ENCODE measurements at places on chromosomes 7 and 10.

GRCh38 chr10:4865945-4866661 is 40.1 kb downstream of the AKR1E2 start:
- DNase-seq: no peak

DNA sequence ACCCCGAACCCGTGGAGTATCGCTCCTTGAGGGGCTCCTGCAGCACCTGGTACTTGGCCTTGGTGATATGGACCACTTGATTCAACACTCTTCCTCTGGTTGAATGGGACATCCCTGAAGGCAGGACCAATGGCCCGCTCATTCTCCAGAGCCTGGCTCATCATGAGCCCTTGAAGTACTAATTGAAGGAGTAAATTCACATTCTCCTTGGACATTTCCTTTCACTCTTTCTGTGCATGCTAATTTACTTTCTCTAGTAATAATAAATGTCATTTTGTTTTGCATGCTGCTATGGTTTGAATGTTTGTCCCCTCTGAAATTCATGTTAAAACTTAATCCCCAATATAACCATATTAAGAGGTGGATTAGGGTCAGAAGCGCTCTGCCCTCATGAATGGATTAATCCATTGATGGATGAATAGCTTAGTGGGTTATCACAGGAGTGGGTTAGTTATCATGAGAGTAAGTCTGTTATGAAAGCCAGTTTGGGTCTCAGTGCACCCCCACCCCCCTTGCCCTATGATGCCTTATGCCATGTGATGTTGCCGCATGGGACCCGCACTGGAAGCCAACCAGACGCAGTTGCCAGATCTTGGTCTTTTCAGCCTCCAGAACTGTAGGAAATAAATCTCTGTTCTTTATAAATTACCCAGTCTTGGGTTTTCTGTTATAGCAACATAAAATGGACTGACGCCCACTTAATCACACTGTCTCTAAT is 23.8 kb downstream of the FGFBP3 start:
- no peak for DNase-seq

- no peak for DNase-seq
These were observed 174.4 kb downstream of the ST7 start for GRCh38 chr7:117127585-117128168.

DNA sequence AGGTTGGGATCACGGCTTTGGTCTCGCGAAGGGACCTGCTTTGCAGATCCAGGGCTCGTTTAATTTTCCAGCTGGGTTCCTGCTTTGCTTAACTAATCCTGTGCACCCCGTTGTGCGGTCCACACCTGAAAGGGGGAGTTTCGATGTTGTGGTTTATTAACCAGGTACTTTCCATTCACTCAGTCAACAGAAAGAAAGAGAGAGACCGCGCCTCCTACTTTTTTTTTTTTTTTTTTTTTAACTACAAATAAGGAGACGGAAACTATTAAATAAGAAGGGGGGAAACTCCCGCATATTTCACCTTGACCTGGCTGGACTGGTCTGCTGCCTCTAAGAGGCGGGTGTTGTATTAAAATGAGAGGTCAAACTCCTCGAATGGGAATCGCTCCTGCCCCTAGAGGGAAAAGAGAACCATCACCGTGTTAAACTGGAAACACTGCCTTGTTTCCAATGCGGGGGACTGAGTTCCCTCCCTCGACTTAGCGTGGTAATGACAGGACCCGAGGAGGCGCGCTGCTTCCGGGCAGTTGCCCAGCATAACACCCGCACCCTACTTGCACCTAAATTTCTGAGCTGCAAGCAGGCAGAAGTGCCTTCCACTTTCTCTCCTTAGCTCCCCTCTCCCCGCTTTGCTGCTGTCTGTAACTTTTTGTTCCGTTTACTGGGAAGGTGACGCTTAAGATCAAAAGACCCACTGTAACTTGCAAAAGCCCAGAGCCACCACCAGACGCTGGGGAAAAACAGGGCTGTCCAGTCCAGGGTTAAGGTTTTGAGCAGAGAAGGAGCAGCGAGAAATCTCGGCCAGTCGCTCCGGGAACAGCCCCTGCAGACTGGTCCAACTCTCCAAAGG is 1.1 kb upstream of the ITGB8 start:
- DNase-seq: no peak

GRCh38 chr7:112081778-112082177 is 124.4 kb downstream of the DOCK4 start:
- no peak for DNase-seq
